Fibroblast of the aortic adventitia (primary cell): ENCODE measurements at places on chromosomes 13 and 19. TPM values are rescaled to one million over a fixed set of nuclear protein-coding genes. Genes with fewer than 3 reads are reported as not detected.

Gene MYH14
- not detected in 2 replicates for total RNA-seq

Gene ALOX5AP
- not detected in 2 replicates for total RNA-seq

Gene CALR3
- not detected in 2 replicates for total RNA-seq

Gene SYDE1
- 36.2 and 46.9 TPM in 2 replicates for total RNA-seq

Gene NFIC
- total RNA-seq: 79.5 and 83.2 TPM in 2 replicates

Gene GPC5
- total RNA-seq: 0.18 TPM in 1 of 2 replicates, not detected in the other

Gene SYCN
- not detected in 2 replicates for total RNA-seq

Gene TNFRSF19
- 0.08 and 7.3 TPM in 2 replicates for total RNA-seq

Gene STK11
- 54.1 and 84.1 TPM in 2 replicates for total RNA-seq

Gene MCEMP1
- total RNA-seq: not detected in 2 replicates

Gene PGLYRP2
- not detected in 2 replicates for total RNA-seq

Gene COMP
- 0.49 and 0.63 TPM in 2 replicates for total RNA-seq

Gene ZNF66
- total RNA-seq: 4.0 and 5.0 TPM in 2 replicates

Gene CFAP97D2
- total RNA-seq: not detected in 2 replicates

Gene ZNF560
- total RNA-seq: 0.09 and 0.16 TPM in 2 replicates

Gene TNFAIP8L1
- 1.1 and 2.3 TPM in 2 replicates for total RNA-seq

Gene ABCA7
- total RNA-seq: 3.5 and 21.6 TPM in 2 replicates

Gene SBK3
- total RNA-seq: 0.25 TPM in 1 of 2 replicates, not detected in the other

Gene ZFR2
- total RNA-seq: not detected in 2 replicates

Gene ATP7B
- 1.3 and 1.5 TPM in 2 replicates for total RNA-seq

Gene SIGLEC12
- total RNA-seq: not detected in 2 replicates

Gene VMAC
- 3.2 and 5.6 TPM in 2 replicates for total RNA-seq

Gene PSG5
- 2.8 and 13.6 TPM in 2 replicates for total RNA-seq

Gene CCDC8
- total RNA-seq: 8.5 and 26.9 TPM in 2 replicates
